ENCODE measurements at places on chromosomes 7 and 10.

DNA sequence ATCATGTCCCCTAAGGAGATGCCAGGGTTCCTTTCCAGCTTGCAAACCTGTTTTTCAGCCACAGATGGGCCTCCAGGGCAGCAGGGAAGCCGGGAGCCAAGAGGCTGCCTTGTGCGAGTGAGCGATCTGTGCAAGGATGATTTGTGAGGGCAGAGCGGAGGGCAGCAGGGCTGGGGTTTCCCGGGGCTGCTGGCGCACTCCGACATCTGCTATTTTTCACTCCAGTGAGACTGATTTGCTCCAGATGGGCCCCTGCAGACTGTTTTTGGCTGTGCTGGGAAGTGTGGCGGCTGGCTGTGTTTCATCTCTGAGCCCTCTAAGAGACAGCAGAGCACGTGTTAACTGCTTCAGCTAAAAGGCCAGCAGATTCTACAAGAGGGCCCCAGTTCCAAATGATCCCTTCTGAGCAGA, 466.2 kb downstream of the TYW1 start:
- no peak for DNase-seq

- no peak for DNase-seq
Measured at GRCh38 chr7:98084631-98085030, 22.0 kb upstream of the LMTK2 start.

DNA sequence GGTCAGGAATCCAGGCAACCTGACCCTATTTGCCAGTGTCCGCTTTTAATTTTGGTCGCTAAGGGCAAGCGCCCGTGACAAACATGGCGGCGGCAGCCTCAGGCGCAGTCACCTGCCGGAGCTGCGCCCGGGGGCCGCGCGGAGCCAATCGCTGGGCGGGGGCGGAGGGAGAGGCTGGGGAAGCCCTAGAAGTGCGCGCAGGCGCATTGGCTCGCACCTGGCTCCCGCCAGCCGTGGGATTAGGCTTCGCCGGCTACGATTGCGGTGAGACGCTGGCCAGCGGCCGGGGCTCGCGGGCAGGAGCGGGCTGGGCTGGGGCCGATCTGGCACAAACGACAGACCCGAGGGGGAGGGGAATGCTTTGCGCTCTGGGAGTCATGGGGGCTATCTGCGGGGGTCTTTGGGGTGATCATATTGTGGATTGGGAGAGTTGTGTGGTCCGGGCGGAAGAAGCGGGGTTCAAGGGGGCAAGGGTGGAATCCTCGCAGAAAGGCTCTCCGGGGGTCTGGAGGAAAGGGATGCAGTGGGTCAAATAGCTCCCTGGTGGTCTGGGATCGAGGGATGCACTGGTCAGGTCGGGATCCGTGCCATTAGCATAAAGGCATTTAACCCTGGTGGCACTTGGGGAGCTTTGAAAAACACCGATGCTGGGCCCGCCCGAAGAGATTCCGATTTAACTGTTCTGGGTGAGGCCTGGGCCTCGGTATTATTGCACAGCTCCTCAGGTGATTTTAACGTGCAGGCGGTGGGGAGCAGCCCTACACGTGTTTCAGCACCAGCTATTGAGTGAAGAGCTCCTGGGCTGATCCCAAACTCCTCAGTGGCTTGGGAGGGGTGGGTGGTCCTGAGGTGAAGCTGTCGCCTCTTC, 10.1 kb upstream of the C10orf95 start:
- DNase-seq: peak; percentile 46

GRCh38 chr7:113172726-113173125, 54.4 kb upstream of the SMIM30 start:
- DNase-seq: no peak

DNA sequence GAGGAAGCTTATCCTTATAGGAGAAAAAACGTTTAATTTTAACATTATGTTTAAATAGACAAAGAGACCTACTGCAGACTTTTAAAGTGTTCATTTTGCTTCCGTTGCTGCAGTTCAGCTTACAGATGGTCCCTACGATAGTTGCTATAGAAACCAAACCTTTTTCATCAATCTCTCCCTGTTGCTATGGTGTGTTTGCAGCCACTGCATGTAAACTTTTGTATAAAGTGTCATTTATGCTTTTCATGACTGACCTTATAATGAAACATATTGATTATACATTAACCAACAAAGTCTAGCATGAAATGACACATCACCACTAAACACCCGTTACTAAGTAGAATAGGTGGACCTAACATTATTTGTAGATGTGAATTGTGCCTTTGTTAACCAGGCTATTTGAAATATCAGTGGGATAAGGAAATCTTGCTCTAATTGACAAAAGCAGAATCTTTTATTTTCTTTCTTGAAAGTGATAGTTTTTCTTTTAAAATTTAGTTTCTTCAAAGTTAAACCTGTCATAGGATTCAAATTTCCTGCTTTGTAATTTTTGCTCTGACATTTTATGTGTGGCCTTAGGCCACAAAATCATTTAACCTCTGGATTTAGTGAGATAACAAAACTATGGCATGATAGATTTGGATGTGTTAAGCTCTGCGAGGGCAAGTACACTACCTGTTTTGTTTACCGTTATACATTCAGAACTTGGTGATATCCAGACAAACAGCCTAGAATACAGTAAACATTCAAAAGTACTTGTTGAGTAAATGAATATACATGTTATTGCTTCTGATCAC, 64.0 kb downstream of the CACNB2 start:
- DNase-seq: peak; percentile 6
